ENCODE measurements at places on chromosomes 16 and 17.
A peak's percentile ranks its signal among the peaks of the same experiment; 100 is the strongest.

DNA sequence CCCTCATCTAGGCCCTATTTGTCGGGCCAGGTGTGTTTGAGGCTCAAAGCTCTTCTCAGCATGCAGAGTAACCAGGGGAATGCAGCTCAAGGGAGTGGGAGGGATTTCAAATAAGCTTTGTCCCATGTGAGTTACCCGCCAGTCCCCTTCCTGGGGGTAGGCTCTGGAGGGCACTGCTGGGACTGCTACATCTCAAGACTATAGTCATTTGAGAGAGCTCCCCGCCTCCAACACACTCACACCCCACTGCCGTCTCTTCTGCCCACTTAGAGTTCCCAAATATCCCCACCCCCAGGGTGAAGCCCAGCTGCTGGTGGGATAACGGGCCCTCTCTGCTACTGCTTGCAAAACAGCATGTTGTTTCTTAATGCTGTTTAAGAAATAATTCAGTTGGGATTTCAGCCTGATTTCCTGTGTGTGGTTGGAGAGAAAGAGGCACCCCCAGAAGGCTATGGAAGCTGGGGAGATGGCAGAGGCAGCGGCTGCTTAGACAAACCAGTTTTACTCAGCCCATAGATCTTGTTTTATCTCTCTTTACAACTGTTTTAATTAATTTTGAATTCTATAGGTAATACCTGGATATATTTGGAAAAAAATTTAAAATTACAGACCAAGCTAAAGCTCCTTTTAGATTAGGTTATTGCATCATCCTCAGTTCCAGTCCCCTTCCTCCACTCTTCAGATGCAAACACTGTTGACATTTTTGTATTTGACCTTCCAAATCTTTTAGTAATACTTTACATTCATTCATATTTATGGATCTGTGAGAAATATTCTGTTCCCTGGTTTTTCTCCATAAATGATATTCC, 4.1 kb upstream of the MPO start:
- no peak overlapping the region for H3K27ac ChIP-seq
- DNase-seq, result no peak
- H3K4me1 ChIP-seq, result no peaks in the 10 kb centered on the region
- H3K4me3 ChIP-seq, result no peak overlapping the region
- H3K27me3 ChIP-seq, result peaks cover 9% of the 10 kb centered on the region
- no peaks in the 10 kb centered on the region for H3K36me3 ChIP-seq

GRCh38 chr17:7204828-7205461, 14.7 kb downstream of the DLG4 start:
- peaks cover 18% of the 10 kb centered on the region for H3K36me3 ChIP-seq
- DNase-seq, result peak; percentile 72
- peak overlapping the region; percentile 66 for H3K27ac ChIP-seq
- peaks cover 19% of the 10 kb centered on the region for H3K4me1 ChIP-seq

- DNase-seq, result no peak
- no peak overlapping the region for H3K4me3 ChIP-seq
- H3K27ac ChIP-seq, result no peak overlapping the region
- no peaks in the 10 kb centered on the region for H3K27me3 ChIP-seq
Observed at GRCh38 chr16:48128769-48129168, 27.0 kb downstream of the ABCC12 start.

DNA sequence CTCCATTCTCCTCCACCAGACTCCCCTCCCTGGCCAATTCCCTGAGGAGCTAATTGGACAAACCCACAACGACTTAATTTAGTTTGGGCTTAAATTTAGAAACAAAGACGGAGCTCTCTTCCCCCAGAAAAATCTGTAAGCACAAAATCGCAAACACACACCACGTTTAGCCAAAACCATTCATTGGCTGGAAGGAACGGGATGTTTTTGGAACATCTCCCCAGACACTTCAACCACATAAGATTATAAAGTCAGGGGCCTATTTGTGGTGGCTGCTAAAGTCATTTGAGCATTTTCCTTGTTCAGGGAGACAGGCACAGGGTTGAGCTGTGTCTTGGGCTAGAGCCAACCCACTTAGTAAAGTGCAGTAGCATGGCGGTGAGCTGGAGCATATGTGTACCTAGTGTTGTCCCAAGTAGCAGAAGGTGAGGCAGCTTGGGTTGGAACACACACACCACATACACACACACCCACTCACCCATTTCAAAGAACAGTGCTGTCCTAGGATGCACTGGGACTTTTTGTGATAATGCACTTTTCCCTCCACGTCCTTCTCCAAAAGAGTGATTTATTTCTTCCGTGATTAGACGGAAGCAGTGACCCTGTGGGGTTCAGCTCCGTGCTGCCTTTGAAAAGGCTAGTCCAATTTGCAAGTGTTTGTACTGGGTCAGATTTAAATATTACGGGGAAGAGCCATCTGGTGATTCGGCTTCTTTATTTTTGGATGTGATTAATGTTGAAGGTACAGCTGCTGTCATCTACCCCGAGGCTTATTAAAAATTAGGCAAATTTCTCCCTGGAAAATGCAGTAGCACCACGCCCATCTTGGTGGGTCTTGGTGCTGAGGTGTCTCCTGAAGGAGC, 32.2 kb downstream of the ELAC2 start:
- no peak overlapping the region for H3K27ac ChIP-seq
- no peaks in the 10 kb centered on the region for H3K27me3 ChIP-seq
- peaks cover 7% of the 10 kb centered on the region for H3K36me3 ChIP-seq
- H3K4me3 ChIP-seq, result no peak overlapping the region

- no peak overlapping the region for H3K4me3 ChIP-seq
- no peak for DNase-seq
- no peaks in the 10 kb centered on the region for H3K4me1 ChIP-seq
- H3K27ac ChIP-seq, result no peak overlapping the region
- H3K36me3 ChIP-seq, result no peaks in the 10 kb centered on the region
- H3K27me3 ChIP-seq, result no peaks in the 10 kb centered on the region
Observed at GRCh38 chr16:4976611-4977145, 18.5 kb downstream of the SEC14L5 start.

DNA sequence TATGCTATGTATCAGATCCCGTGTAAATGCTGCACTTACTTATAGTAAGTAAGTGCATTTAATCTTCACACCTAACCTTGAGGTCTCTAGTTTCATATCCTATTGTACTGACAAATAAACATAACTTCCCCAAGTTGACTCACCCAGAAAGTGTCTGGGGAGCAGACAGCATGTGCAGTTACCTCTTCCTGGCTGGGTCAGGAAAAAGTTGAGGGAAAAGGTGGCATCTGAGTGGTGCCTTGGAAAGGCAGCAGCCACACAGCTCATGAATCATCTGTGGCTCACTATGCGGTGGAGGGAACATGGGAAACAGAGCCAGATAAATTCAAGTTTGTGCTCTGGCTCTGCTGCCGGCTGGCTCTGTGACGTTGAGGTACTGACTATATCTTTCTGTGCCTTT, 382.0 kb upstream of the DYNLRB2 start:
- no peak overlapping the region for H3K27ac ChIP-seq
- no peak for DNase-seq
- no peak overlapping the region for H3K4me3 ChIP-seq
- H3K27me3 ChIP-seq, result no peaks in the 10 kb centered on the region
- H3K36me3 ChIP-seq, result no peaks in the 10 kb centered on the region
- no peaks in the 10 kb centered on the region for H3K4me1 ChIP-seq

- no peak overlapping the region for H3K4me3 ChIP-seq
- no peaks in the 10 kb centered on the region for H3K36me3 ChIP-seq
- no peak for DNase-seq
- no peaks in the 10 kb centered on the region for H3K4me1 ChIP-seq
- H3K27ac ChIP-seq, result no peak overlapping the region
Observed at GRCh38 chr17:48215583-48216139, 108.1 kb downstream of the SNX11 start.

DNA sequence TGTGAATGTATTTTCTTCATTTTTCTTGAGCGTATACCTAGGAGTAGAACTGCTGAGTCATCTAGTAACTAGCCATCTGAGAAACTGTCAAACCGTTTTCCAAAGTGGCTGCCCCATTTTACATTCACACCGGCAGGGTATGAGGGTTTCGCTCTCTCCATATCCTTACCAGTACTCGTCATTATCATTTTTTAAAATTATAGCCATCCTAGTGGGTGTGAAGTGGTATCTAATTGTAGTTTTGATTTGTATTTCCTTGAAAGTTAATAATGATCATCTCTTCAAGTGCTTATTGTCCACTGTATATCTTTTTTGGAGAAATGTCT, 6.0 kb downstream of the RNF157 start:
- no peak overlapping the region for H3K27ac ChIP-seq
- no peaks in the 10 kb centered on the region for H3K36me3 ChIP-seq
- H3K4me1 ChIP-seq, result no peaks in the 10 kb centered on the region
- H3K27me3 ChIP-seq, result peaks cover 17% of the 10 kb centered on the region
- no peak overlapping the region for H3K4me3 ChIP-seq

DNA sequence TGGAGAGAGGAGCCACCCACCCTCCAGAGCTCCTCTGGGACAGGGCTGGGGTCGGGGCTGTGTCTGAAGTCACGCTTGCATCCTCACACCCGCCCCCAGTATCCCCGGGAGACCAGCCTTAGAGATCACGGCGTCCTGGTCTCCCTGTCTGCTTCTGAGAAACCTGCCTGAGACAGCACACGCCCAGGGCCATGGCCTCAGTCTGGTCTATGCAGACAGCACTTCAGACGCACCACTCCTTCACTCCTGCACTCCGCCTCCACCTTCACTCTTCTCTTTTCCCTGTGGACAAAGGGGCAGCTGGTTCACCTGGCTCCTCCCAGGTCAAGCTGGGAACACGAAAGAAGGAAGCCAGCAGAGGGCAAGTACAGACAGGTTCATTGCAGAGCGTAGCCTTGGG, 248.0 kb upstream of the GSE1 start:
- H3K4me3 ChIP-seq, result no peak overlapping the region
- no peak for DNase-seq
- no peaks in the 10 kb centered on the region for H3K27me3 ChIP-seq
- no peaks in the 10 kb centered on the region for H3K36me3 ChIP-seq
- H3K27ac ChIP-seq, result no peak overlapping the region
- peaks cover 7% of the 10 kb centered on the region for H3K4me1 ChIP-seq

GRCh38 chr16:31074814-31075183, 577 bp downstream of the ZNF646 start:
- DNase-seq, result no peak
- H3K27ac ChIP-seq, result peak overlapping the region; percentile 99
- H3K27me3 ChIP-seq, result no peaks in the 10 kb centered on the region
- peaks cover 35% of the 10 kb centered on the region for H3K36me3 ChIP-seq
- H3K4me1 ChIP-seq, result peaks cover 15% of the 10 kb centered on the region
- peak overlapping the region; percentile 89 for H3K4me3 ChIP-seq

DNA sequence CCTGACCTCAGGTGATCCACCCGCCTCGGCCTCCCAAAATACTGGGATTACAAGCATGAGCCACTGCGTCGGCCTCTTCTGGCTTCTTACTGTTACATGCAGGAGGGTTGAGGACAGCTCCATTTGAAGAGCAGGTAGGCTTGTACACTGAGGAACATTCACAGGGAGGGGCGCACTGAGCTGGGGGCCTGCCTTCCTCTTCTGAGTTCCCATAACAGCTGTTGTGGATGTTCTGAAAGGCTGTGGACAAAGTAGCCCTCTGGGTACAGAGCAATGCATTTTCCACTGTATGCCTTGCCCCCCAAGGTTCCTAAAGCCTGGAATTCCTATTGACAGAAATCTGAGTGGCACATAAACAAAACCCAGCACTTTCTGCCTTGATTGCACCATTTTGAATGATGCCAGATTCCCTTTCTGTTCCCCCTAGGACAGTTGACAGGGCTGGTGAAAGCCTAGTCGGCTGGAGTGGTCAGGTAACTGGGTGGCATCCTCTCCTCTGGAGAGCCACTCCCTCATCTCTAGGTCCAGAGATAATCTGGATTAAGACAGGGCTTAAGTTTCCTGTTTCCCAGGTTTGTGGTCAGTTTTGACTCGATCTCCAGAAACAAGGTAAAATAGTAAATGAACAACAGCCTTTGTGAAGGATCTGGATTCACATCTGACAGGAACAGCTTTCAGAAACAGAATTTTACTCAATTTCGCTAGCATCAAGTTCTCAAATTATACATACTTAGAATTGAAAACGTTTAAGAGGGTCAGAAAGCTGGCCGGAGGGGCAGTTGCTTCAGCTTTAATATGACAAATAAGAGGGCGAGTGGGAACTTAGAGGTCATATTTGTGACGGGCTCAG, 1.3 kb upstream of the CDK5R1 start:
- no peak overlapping the region for H3K4me3 ChIP-seq
- peaks cover 9% of the 10 kb centered on the region for H3K27me3 ChIP-seq
- peaks cover 22% of the 10 kb centered on the region for H3K4me1 ChIP-seq
- no peak for DNase-seq
- H3K27ac ChIP-seq, result peak overlapping the region; percentile 3
- H3K36me3 ChIP-seq, result peaks cover 35% of the 10 kb centered on the region

DNA sequence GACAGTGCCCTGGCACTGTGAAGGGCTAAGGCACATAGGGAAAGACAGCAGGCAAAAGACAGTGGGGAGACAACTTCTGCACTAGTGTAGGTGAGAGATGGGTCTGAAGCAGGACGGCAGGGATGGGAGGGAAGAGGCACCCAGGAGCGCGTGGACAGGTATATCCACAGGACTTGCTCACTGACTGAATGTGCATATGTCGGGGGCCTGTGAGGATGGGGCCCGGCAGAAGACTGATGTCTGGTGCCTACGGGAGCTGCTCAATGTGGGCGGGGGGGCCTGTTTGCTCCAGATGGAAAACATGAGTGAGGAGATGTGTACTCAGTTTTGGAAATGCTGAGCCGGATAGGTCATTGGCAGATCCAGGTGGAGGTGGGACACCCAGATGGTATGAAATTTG, 47.3 kb upstream of the PMFBP1 start:
- no peak overlapping the region for H3K4me3 ChIP-seq
- H3K27ac ChIP-seq, result no peak overlapping the region
- H3K4me1 ChIP-seq, result no peaks in the 10 kb centered on the region
- DNase-seq, result no peak

DNA sequence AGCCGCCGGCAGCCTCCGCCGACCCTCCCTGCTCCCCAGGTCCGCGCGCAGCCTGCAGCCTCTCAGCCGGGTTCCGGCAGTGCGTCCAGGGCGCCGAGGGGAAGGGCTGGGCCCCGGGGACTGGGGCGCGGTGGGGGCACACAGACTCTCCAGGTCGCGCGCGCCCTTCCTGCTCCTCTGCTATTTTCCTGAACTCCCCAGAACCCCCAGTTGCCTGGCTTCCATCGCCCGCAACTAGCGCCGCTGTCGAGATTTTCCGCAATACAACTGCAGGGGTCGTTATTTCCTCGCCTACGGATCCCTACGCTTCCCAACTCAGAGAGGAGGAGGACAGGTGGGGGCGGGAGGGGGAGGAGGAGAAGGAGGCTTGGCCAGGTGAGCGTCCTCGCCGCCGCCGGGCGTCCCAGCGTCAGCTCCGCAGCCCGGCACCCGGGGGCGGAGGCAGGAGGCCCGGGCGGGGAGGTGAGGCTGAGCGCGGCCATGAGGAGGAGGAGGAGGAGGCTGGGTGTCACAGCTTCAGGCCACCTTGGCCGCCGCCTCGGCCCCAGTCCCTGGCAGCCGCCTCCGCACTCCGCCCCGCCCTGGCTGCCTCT, at the start of gene CA10:
CA10 (minus strand) TSS at position 265 of the 593 bp plus-strand sequence.
- no peak within 1 kb of the TSS for H3K4me3 ChIP-seq
- H3K27me3 ChIP-seq, result peaks cover 43% of the 10 kb centered on the region
- no peak for DNase-seq
- H3K4me1 ChIP-seq, result no peaks in the 10 kb centered on the region
- no peaks in the 10 kb centered on the region for H3K36me3 ChIP-seq
- no peak within 1 kb of the TSS for H3K27ac ChIP-seq

- no peak for DNase-seq
- no peaks in the 10 kb centered on the region for H3K36me3 ChIP-seq
- H3K27ac ChIP-seq, result no peak overlapping the region
- no peaks in the 10 kb centered on the region for H3K27me3 ChIP-seq
- no peaks in the 10 kb centered on the region for H3K4me1 ChIP-seq
- H3K4me3 ChIP-seq, result no peak overlapping the region
Observed at GRCh38 chr17:66822009-66822408, 12.9 kb upstream of the CACNG5 start.

GRCh38 chr17:17579691-17580090, 11.8 kb downstream of the PEMT start:
- no peaks in the 10 kb centered on the region for H3K36me3 ChIP-seq
- no peak overlapping the region for H3K4me3 ChIP-seq
- no peak for DNase-seq
- no peak overlapping the region for H3K27ac ChIP-seq
